NCI-H2227 treated with DMSO at 0.1 percent for 48 hours (cell line): ENCODE measurements at places on chromosomes 16 and 17.

GRCh38 chr16:87806261-87806640 lies 40.5 kb upstream of the KLHDC4 start:
- DNase-seq: no peak

- DNase-seq: no peak
Measured at GRCh38 chr16:78796221-78796866, 696.9 kb downstream of the WWOX start.

DNA sequence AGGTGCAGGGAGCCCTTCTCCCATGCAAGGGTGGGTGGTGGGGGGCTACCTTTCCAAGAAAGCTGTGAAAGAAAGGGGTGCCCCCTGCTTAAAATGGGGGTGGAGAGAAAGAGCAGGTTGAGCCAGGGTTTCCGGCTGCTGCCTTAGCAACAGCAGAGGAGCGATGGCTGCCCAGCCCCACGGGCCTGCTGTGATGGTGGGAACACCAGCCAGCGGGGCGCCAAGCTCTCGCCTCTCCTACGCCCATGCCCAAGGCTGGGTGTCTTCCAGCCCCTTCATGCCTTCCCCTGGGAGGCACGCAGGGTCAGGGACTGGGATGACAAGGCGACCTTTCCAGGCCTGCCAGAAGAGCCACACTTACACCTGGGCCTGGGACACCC lies 3.0 kb downstream of the FMNL1 start:
- no peak for DNase-seq

DNA sequence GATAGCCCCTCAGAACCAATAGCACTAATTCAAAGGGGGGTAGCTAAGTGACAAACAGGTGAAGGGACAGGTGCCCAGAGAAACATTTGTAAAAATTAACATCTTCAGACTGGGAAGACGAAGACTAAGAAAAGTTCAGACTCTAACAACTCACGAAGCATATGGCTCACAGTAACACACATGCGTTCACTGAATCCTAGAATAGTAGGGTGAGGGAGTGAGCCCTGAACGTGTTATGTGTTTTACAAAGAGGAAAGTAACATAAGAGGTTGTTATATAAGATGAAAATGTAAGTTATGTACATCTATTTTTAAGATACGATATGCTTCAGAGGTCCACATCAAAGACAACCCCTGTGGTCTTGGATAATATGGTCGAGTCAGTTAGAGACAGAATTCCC lies 15.2 kb downstream of the GSG1L2 start:
- DNase-seq: no peak

DNA sequence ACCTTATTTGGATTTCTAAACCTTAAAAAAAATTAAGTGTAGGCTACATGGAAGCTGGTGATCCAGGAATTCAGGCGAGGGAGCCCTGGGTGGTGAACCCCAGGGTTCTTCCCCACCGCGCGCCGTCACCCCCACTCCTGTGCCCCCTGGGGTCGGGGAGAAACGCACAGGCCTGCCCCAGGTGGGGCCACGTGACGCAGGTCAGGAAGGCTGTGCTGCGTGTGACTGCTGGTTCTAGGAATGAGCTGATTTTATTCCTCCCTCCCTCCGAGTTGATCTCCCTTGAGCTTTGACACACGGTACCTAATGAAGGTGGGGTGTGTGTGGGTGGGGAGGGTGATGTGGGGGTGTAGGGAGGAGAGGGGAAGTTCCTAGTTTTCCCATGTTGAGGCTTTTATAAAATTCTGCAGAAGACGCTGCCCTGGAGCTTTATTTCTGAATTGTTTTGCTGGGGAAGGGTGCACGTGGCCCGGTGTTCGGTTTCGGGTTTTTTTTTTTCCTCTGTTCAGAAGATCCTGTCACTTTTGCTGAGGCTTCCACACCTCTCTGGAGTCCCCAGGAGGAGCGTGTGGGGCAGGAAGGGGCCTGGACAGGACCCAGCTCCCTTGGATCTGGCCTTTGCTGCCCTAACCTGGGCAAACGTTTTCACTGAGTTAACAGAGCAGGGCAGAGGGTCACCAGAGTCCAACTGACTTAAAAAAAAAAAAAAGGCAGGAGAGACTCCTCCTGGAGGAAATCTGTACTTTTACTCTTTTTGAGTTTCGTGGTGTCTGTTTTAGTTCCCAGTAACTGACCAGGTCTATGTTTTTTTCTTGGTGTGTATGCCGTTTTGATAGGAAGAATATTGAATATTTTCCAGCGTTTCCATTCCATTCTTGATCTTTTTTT lies 55.8 kb upstream of the GSE1 start:
- no peak for DNase-seq

DNA sequence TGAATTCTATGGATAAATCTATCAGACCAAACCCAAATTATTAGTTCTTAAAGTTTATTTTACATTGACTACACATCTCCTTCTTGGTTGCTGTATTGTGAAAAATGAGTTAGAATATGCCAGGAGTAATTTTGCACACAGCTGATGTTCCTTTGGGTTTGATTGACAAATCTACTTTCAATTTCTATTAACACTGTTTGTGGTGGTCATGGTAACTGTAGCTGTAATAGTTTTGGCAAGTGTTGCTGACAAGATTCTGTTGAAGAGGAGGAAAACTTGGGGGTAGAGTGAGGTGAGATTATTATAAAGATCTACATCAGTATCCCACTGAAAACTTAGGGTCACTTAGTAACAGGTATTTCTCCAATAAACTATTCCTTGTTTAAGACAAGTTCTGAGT lies 30.3 kb downstream of the MRTFB start:
- no peak for DNase-seq

DNA sequence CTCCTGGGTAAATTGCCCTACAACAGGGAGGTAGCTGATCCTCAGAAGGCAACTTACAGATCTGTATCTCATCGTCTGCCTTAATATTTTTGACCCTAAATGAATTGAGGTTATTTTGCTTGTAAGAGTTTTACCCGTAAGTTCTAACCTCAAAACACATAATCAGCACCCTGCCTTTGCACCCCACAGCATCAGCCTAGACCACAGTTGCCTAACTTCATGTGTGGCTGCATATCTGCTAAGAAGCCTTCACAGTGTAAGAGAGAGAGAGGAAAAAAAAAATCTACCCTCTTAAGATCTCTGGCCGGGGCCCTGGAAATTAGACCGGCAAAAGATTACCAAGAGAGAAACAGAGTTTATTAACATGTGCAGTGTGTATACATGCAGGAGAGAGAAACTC lies 76.9 kb downstream of the ARHGAP44 start:
- DNase-seq: no peak

DNA sequence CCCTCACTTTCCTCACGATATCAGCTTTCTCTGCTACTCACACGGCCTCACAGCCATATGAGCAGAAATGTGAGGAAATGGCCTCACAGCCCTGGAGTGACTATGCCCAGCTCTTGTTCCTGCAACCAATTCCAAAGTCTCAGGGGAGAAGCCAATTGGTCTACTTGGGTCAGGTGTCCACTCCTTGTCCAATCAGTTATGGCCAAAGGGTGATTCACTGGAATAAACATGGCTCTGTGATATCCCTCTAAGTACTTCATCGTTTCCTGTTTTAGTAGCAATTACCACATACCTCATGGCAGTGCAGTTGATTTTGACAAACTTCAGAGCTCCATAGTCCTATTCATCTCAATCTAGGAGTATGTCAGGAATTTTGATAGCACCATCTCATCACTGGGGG lies 195.4 kb downstream of the KATNIP start:
- DNase-seq: no peak

- no peak for DNase-seq
Measured at GRCh38 chr16:65876056-65876408, 490.5 kb upstream of the CDH5 start.

DNA sequence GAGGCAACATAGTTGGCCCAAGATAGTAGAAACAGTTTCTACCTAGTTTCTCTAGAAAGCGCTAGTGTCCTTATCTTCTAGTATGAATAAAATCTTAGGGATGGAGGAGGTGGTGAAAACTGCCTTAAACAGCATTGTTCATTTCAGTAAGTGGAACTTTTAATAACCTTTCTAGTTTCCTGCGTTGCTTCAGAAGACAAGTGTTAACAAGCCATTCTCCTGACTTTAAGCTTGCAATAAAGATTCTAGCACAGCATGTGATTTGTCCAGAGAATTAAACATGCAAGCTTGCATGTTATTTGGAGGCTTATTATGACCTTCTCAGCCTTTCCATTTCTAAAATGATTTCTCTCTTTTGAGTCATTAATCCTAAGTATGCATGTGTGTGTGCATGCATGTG lies 72.3 kb downstream of the TANGO6 start:
- no peak for DNase-seq

DNA sequence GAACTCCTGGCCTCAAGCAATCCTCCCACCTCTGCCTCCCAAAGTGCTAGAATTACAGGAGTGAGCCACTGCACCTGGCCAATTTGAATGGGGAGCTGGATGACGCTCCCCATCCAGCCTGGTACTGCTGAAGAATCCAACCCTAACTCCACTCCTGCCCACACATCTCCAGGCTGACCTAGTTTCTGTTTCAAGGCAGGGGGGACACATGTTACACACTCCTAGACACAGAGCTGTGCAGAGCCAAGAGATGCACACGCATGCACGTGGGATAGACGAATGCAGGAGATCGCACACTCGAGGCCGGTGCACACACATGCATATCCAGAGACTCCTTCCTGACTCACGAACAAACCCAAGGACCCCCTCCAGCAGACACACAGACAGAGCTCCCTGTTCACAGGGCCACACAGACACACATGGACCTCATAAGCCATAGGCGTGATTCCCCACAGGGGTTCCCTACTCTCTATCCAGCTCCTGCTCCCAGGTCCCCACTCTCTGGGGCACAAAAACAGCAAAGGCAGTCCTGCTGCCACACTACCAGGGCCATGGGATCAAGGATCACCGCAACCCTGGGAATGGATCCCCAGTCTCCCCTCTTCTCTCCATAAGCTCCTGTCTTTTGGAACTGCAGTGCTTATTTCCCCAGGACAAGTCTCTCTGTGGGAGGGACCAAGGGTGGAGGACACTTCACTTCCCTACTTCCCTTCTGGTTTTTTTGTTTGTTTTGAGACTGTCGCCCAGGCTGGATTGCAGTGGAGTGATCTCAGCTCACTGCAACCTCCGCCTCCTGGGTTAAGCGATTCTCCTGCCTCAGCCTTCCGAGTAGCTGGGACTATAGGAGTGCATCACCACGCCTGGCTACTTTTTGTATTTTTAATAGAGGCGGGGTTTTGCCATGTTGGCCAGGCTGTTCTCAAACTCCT lies 14.4 kb downstream of the EPOP start:
- DNase-seq: no peak

DNA sequence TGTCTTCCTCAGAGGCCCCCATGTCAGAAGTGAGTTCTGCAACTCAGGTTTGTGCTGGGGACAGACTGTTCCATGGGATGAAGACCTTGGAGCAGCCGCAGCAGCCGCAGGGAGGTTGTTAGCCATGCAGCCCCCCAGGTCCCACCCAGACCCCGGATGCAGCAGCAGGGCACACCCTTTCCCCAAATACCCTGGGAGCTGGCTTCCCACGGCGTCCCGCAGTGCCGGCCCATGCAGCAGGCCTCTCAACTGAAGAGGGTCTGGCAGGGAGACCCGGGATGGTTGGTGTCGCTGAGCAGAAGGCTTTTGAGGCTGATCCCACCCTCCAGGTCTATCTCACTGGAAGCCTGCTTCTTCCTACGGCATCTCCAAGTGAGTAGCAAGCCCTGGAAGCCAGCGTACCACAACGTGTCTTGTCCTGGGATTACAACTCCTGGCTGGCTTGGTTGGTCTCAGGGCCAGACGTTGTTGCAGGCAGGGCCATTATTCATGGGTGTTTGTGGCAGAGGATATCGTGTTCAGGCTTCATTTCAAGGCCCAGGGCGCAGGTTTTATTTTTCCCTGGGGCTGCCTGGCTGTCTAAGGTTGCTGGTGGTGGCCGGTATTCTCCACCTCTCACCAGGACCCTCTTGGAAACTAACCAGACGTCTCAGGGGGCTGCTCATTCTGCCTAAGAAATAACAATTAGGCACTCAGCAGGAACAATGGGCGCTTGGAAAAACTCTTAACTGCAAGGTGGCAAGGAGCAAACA lies 223.2 kb downstream of the C16orf95 start:
- DNase-seq: no peak

- no peak for DNase-seq
Measured at GRCh38 chr17:7283471-7284216, 2.1 kb downstream of the SLC2A4 start.

- no peak for DNase-seq
Measured at GRCh38 chr16:442976-443375, 17.5 kb downstream of the RAB11FIP3 start.

- DNase-seq: peak; percentile 30
Measured at GRCh38 chr17:205148-205669, 23.8 kb upstream of the DOC2B start.

- DNase-seq: no peak
Measured at GRCh38 chr17:43553573-43553972, 7.4 kb upstream of the ETV4 start.

GRCh38 chr16:50735629-50736122 lies 6.2 kb upstream of the CYLD start:
- no peak for DNase-seq

DNA sequence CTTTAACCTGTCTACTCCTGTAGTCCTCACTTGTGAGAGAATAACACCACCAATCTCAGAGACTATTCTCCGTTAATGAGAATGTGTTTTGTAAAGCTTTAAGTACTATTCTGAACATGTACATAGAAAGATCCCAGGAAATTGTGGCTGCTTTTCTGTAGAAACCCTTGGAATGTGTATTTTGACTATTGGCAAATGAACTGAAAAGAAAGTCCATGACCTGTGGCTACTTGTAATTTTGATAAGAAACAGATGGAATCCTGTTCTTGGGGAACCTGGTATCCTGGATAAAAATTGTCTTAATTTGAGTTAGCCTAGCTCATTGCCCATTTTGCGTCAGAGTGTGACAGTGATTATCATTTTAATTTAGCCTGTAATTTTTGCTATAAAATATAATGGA lies 9.1 kb downstream of the CTCF start:
- DNase-seq: no peak

GRCh38 chr17:81465910-81466309 lies 46.7 kb downstream of the ACTG1 start:
- no peak for DNase-seq

GRCh38 chr17:39095309-39095686 lies 56.1 kb downstream of the PLXDC1 start:
- DNase-seq: no peak

DNA sequence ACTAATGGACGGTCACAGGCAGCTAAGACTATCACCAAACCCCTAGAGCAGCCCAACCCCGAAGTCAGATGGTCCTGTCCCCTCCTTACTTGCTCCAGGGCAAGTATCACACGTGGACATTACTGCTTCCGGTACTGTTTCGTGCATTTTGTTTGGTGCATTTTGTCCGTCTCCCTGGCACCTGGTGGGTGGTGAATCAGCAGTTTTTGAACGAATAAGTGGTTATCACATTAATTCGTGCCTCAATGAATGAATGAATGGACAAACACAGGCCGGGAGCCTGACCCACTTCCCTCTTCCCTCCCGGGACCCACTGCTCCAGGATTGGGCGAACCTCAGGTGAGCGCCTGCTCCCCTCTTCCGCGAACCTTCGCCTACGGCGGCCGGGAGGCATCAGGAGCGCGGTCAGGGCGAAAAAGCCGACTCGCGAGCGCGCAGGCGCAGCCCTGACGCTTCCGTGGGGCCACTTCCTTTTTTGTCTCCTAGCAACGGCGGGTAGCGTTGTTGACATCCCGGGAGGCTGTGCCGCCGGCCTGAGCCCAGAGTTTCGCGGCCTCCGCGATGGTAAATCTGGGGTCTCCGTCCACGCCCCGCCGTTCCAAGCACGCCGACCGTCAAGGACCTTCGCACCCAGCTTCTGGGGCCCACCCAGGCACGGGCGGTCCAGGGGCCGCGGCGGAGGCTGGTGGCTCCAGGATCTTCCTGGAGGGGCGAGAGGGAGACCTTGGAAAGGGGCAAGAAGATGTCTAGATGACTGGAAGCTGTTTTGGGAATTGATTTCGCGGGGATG lies at the start of gene DYNLRB2:
Gene DYNLRB2 (plus strand): TSS at position 478 of the 790 bp plus-strand sequence. CDS start 84 bp downstream, at position 562.
- DNase-seq: peak; percentile 86
